ENCODE measurements at places on chromosomes 6 and 20.

GRCh38 chr6:7155871-7156579 is 48.3 kb downstream of the RREB1 start:
- DNase-seq = no peak

GRCh38 chr20:59783641-59784010 is 149.8 kb downstream of the SYCP2 start:
- DNase-seq = no peak

GRCh38 chr6:79737172-79737571 is 106.0 kb downstream of the SH3BGRL2 start:
- no peak for DNase-seq

GRCh38 chr6:141048451-141048850 is 1084.3 kb upstream of the GJE1 start:
- DNase-seq = no peak

DNA sequence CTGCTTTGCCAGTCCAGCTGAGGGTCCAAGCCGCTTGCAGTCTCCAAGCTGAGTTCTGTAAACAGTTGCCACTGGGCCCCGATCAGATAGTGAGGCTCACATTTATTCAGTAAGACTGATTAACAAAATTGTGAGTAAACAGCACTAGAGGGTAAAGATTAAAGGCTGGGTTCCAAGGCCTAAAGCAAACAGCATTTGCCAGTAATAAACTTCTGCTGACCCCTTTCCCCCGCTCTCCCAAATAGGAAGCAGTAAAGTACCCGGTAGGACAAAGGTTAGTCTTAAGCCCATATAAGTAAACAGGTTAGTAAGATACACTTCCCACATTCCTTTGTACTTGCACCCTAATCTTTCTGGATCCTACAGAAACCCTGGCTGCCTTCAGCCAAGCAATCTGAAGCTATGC is 181.8 kb downstream of the MEI4 start:
- DNase-seq = no peak

- DNase-seq = peak; percentile 47
Observed at GRCh38 chr20:45098103-45098773, 2.7 kb downstream of the KCNS1 start.

Measured in stimulated activated CD4-positive, alpha-beta T cell treated with anti-CD3 and anti-CD28 coated beads, Interleukin-2, amount 100 ng/mL, for 24 hours (primary cell).